ENCODE measurements at places on chromosomes 5 and 9.

GRCh38 chr5:7816535-7816901 lies 34.4 kb downstream of the CFAP90 start:
- no peak for DNase-seq

- no peak for DNase-seq
These were observed 23.5 kb upstream of the SPIN1 start for GRCh38 chr9:88364706-88365105.

DNA sequence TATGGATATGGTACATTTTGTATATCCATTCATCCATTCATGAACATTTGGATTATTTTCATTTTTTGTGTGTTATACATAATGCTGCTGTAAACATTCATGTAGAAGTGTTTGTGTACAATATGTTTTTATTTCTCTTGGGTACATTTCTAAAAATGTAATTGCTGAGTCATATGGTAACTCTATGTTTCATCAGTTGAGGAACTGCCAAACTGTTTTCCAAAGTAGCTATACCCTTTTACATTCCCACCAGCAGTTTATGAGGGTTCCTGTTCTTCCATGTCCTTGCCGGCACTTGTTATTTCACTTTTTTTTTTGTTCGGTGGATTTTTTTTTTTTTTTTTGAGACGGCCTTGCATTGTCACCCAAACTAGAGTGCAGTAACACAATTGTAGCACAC lies 54.0 kb upstream of the MCCC2 start:
- no peak for DNase-seq

- no peak for DNase-seq
These were observed 8.9 kb downstream of the IRF1 start for GRCh38 chr5:132481596-132482211.

- no peak for DNase-seq
These were observed 1.9 kb downstream of the HK3 start for GRCh38 chr5:176897263-176897662.
